Left lobe of liver (tissue), 2 donors: ENCODE measurements at places on chromosomes 6 and 20.

DNA sequence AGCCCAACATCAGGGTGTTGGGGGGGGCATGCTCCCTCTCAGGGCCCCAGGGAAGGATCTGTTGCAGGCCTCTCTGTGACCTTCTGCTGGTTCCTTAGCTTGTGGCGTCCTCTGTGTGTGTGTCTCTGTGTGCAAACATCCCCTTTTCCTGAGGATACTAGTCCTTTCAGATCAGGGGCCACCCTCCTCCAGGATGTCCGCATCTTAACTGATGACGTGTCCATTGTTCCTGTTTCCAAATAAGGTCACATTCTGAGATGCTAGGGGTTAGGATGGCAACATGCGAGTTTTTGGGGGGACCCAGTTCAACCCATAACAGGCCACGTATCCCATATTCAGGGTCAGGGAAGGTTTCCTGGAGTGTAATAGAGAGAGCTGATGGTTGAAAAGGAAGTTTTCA, 40.9 kb downstream of the GMPR start:
- DNase-seq, result no peak

- DNase-seq, result no peak
Observed at GRCh38 chr6:168495636-168496035, 54.7 kb downstream of the SMOC2 start.

GRCh38 chr20:50220894-50221365, 30.3 kb downstream of the CEBPB start:
- no peak for DNase-seq

GRCh38 chr6:37539171-37540028, 39.7 kb upstream of the CCDC167 start:
- DNase-seq, result no peak

DNA sequence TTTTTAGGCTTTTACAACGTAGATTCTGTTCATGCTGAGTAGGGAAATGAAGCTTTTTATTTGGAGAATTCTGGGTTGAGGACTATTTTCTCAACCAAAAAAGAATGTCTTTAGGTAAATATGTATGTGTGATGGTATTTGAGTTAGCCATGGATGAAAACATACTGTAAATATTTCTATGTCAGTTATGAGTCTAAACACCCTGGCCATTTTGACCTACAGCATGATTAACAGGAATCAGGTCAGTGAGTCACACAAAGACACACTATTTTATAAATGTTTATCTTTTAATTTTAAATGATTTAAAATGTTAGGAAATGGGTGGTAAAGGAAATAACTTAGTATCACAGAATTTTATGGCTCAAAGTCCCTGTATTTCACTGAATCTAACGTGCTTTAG, 851.7 kb upstream of the MAP3K7 start:
- DNase-seq, result no peak

DNA sequence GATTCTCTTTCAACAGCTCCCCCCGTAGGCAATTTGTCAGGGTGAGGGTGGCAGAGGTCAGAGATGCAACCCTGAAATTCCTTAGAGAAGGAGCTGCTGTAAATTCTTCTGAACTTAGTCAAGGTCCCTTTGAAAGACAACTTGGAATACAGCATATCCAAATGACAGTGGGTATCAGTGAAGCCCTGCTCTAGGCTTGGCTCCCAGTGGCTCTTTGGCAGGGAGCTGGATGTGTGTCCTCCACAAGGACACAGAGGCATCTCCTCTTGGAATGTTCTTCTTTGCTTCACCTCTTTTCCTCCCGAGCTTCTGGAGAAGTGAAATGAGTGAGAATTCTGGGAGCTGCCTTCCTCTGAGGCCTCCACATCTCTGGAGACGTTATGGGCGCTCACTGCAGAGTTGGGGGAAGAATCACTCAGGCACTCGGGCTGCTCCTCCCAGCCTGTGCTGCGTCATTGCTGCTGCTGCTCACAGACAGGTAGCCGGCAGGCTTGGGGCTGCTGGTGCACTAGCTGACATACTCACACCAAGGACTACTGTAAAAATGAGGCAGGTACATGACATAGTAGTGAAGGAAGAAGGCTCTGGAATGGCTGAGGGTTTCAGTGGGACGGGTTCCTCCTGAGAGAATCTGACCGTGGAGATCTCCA, 34.1 kb downstream of the DYNLT1 start:
- DNase-seq, result peak; percentile 26

- no peak for DNase-seq
Observed at GRCh38 chr6:53048431-53049195, 16.6 kb upstream of the FBXO9 start.

GRCh38 chr6:13769655-13770053, 44.7 kb downstream of the MCUR1 start:
- DNase-seq, result no peak

DNA sequence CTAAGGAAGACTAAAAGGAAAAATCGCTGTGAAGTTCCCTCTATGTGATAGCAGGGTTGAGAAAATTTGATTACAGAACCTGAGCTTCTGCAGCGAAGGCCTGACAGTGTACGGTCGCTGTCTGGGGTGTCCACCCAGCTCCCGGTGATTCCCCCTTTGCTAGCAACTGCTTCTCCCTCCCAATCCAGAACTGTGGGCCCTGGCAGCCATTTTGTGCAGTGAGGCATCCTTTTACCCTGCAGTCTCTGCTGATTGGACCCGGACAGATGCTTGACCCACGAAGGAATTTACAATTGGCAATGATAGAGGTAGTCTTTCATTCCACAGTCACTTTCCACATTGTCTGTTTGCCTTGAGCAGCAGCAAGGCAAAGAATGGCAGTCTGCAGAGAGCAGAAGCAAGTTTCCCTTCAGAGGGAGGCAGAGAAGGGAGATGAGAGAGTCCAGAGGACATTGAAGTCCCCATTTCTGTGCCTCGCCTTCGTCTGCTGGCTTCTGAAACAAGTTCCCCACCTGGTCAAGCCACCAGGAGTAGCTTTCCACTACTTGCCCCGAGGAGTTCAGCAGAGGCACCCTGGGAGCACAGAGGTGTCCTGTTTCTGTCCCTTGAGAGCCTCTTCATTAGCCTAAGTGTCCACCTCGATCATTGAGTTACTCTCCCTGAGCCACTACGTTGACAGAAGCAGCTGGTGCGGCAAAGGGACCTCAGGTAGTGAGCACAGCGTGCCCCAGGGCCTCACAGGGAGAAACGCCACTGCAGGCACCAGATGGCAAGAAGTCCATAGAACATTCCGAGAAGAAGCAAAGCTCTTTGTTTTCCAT, 370.3 kb downstream of the NRN1 start:
- no peak for DNase-seq

GRCh38 chr6:88483424-88483823, 317.3 kb upstream of the CNR1 start:
- DNase-seq, result no peak

GRCh38 chr20:621125-621756, 11.1 kb upstream of the TCF15 start:
- DNase-seq, result no peak

DNA sequence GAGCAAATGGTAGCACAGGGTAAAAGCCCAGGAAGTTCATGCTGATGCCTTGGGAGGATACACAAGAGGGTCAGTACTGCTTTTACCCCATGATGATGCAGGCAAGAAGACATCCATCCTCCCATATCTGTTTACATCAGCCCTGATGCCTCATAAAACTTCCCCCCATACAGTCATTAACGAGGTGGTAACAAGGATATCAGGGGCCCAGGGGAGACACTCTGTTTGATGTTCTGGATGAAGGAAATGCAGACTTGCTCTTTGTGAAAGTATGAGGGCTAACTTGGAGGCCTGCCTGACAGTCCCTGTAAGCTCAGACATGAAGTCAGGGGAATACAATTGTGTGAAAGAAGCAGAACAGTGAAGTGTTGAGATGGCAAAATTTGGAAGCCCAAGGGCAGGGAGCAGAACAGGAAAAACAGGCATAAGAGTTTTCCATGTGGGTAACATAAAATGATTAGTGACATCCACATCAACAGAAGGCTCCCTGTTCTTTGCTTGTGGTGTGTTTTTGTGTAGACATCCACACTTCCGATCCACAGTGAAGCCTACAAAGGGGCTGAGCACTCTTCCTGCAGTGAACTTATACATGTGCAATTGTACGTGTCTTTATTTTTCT, 813.4 kb downstream of the MAFB start:
- DNase-seq, result no peak

GRCh38 chr6:10719296-10719963, 3.4 kb upstream of the TMEM14C start:
- DNase-seq, result peak; percentile 19

DNA sequence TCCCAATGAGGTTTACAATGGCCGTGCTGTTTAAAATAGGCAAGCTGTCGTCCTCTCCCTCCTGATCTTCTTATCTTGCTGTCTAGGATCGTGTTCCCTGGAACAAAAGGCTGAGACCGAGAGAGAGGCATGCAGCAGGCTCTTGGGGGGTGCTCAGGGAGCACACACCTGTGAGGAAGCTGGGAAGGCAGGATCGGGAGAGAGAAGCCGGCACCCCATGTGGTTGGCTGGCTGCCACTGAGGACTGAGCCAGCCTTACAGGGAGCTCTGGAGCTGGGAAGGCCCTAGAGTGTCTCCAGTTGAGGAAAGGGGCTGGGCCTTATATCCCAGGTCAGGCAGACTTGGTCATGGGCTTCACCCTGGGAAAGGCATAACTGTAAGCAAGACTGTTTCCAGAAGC, 184.2 kb downstream of the LY86 start:
- DNase-seq, result no peak

DNA sequence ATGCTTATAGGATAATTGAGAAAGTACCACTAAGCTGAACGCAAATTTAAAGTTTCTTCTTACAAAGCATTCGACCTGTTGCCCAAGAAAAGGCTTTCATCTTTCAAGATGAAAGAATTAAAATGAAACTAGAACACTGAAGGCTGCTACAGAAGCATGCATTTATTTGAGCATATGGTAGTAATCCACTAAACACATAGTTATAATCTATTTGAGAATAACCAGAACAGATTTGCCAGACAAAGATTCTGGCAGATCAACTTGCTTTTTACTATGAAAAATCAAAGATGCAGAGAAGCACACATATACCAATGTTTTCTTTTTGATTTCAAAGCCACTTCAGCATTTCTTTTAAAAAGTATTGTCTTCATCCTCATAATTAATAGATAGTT, 412.2 kb downstream of the UTRN start:
- DNase-seq, result no peak

DNA sequence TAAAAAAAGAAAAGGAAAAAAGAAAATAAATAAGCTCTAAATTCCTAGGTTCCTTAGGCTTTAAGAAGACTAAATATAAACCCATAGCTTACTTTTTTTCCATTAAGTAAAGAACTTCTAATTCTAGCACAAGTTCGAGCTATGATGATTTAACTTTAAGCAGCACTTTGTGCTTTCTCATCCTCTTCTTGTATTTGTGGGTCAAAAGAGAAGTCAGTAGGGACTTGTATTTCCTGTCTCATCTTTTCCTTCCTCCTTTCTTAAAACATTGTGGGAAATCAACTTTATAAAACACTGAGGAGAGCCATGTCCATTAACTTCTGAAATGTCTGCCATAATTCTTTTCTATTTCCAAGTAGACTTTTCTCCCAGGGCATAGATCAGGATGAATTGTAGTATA, 637.7 kb upstream of the CITED2 start:
- DNase-seq, result no peak
